Breast epithelium (tissue), 4 donors: ENCODE measurements at places on chromosomes 1 and 21. TPM values are rescaled to one million over a fixed set of nuclear protein-coding genes. Genes with fewer than 3 reads are reported as not detected.

- no peak for DNase-seq
These were observed 16.6 kb upstream of the EYA3 start for GRCh38 chr1:28104866-28105467.

DNA sequence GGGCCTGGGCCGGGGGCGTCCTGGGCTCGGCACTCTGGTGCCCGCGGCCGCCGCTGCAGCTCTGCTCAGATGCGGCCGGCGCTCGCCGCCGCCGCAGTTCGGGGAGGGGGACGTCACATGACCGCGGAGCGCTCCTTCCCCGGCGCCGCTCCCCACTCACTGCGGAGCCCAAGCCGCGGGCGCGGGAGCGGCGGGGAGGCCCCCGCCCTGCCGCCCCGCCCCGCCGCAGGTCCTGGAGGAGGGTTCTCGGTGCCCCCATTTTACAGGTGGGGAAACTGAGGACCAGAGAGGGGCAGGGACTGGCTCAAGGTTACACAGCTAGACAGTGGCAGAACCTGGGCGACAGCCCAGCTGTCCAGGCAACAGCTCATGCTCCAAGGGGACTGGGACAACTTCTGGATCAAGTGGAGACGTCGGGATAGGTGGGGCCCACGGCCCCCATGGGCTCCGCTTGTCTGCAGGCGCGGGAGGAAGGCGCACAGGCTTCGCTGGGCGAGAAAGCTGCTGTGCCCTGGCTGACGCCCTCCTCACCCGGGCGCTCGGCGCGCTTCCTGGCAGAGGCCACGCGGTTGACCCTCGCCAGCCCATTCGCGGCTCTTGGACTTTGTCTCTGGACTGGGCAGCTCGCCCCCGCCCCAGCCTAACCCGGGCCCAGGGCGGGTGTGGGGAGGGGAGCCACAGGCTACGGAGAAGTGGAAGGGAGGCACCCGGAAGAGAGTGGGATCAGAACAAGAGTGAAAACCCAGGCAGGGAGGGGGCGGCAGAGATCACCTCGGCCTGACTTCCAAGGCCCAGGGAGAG, at the start of gene RAP1GAP:
Gene RAP1GAP, minus strand, starts transcription at position 100 of the 801 bp plus-strand sequence. CDS start 49,325 bp downstream, outside the sequence.
- DNase-seq, result no peak

OR2T11 gene
- not detected for total RNA-seq

GRCh38 chr1:43309405-43310025, 8.7 kb downstream of the TIE1 start:
- no peak for DNase-seq

INSRR gene
- not detected for total RNA-seq

SLC6A17 gene
- total RNA-seq, result 0.29 TPM

- no peak for DNase-seq
These were observed 7.9 kb downstream of the ADAMTSL4 start for GRCh38 chr1:150557065-150557600.

DNA sequence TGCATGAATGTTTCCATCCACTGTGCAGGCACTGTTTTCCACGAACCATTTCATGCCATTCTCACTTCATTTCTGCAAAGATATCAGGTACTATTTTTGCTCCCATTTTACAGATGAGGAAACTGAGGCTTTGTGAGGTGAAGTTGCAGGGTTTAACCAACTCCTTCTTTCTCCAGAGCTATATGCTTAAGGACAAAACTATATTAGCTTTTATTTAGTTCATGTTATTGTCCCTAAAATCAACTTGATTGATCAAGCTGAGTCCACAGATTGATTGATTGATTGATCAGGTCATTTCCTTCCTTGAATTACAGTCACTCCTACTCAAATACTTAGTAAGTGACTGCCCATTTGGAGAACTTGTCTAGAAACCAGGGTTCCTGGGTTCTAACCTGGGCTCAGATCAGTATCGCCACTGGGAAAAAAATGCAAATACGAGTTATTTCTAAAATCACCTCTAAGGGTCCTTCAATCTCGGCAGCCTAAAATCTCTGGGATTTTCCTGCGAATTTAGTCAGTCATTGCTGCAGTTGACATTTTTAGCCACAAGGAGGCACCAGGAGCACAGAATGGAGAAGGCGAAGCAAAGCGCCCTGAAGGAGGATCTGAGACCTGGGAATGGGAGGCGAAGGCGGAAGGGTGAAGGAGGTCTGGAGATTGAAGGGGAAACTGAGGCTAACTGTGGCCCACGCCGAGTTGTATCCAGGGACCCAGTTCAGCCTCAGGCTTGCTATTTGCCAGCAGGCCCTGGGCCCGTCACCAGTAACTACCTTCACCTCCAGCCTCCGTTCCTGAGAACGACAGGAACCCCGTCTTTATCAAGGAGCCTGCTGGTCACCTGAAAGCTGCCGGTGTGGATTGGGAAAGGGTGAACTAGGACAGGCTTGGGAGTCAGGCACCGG, 14.3 kb upstream of the MUL1 start:
- DNase-seq, result peak; percentile 72

LRRC38 gene
- total RNA-seq, result not detected

DNA sequence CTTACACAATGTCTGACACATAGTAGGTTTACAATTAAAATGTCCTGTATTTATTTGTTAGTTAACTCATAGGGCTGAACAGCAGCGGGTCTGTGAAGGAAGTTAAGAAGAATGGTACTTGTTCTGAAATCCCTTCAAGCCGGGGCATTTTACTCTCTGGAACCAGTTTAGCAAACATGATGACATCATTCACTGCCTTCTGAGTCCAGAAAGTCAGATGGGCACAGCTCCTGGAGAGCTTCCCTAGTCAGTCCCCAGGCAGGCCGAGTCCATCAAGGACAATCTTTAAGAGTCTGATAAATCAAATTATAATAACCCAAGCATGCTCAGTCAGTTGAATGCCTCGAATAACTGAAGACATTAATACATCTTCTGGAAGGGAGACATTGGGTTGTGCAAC, 125.4 kb upstream of the DAB1 start:
- no peak for DNase-seq

DNA sequence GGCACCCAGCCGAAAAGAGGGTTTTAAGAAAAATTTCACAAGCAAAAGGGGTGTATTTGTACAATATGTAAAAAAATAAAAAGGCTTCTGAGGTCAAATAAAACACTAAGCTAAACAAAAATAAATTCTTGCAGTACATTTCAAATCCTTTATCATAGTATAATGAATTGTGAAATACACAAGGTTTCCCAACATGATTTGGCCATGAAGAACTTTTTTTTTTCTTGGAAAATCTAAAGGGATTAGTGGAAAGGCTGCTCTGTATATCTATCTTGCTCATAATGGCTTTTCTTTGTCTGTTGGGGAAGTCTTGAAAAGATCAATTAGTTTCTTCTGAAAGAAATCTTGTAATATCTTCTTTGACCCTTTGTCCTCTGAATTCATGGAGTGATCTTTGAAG, 593.4 kb downstream of the PLPP3 start:
- DNase-seq, result no peak

- no peak for DNase-seq
These were observed 91.7 kb downstream of the WDR4 start for GRCh38 chr21:42787613-42788012.

DNA sequence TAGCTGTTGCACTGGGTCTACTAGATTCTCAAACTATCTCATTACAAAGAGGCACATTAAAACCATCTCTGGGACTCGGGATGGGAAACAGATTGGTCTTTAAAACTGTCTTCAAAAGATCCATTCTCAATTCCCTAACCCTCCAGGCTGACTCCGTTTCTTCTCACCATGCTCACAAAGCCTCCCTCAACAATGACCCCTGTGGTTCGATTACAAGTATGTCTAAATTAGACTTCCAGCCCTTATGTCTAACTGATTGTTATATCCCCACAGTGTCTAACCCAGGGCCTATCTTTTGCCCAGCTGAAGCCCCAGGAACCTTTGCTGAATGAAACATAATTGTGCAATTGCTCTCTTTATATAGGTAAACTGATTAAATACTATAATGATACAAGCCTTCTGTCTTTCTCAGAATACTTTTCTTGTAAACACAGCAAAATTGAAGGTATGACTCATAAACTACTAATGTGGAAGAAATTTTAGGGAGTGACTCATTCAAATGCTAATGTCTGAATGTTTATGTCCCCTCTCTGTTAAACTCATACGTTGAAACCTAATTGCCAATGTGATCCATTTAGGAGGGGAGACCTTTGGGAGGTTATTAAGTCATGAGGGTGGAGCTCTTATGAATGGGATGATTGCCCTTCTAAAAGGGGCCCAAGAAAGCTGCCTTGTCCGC, 65.6 kb upstream of the DAB1 start:
- no peak for DNase-seq

DNA sequence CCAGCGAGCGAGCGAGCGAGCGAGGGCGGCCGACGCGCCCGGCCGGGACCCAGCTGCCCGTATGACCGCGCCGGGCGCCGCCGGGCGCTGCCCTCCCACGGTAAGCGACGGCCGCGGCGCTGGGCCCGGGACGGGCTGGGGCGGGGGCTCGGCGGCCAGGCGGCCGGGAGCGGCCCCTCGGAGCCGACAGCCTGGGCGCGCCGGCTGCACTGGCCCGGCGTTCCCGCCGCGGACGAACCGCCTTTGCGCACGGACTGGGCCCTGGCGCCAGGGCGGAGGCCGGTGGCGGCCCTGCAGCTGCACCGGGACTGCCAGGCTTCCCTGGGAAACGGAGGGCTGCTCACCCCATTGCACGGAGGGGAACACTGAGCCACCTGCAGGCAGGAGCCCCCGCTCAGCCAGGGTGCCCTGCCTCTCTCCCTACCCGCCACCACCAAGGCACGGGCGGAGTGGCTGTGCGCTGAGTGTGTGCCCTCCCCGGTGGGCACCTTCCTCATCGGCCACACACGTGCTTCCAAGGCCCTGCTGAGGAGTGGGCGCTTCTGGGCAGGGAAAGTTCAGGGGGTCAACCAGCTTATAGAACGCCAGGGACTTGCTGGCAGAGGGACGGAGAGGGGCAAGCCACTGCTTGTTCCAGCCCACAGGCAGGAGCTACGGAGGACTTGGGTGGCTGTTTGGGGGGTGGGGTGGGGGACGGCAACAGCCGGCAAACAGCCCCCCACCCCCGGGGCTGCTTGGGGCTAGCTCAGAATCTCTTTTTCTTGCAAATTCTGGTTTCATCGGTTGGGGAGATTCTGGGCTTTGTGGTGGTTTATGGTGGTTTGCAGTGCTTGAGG, 532 bp downstream of the CSF1 start:
- no peak for DNase-seq

- DNase-seq, result no peak
These were observed 143.9 kb downstream of the KAZN start for GRCh38 chr1:14742181-14742980.

- no peak for DNase-seq
These were observed 20.6 kb upstream of the SELP start for GRCh38 chr1:169650551-169650950.

TSACC gene
- not detected for total RNA-seq

GRCh38 chr21:22200378-22201092, 1202.3 kb downstream of the NCAM2 start:
- DNase-seq, result no peak

DNA sequence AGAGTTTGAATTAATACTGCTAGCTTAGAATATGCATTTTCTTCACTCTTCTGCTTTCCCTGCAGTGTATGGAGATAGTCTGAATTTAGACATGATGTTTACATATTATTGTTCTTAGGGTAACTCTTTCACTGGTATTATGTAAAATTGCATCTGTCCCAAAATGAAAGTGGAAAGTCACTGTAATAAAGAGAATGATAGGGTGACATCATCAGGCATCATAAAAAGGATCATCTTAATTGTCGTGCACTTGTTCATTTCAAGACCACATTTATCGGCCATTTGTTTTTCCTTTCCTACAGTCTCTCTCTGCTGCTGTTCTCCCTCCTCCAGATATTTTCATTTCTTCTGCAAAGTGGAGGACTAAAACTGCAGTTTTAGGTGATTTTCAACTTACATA, 61.9 kb upstream of the ZNF281 start:
- no peak for DNase-seq

GRCh38 chr1:63545780-63546179, 22.5 kb downstream of the EFCAB7 start:
- no peak for DNase-seq

DNA sequence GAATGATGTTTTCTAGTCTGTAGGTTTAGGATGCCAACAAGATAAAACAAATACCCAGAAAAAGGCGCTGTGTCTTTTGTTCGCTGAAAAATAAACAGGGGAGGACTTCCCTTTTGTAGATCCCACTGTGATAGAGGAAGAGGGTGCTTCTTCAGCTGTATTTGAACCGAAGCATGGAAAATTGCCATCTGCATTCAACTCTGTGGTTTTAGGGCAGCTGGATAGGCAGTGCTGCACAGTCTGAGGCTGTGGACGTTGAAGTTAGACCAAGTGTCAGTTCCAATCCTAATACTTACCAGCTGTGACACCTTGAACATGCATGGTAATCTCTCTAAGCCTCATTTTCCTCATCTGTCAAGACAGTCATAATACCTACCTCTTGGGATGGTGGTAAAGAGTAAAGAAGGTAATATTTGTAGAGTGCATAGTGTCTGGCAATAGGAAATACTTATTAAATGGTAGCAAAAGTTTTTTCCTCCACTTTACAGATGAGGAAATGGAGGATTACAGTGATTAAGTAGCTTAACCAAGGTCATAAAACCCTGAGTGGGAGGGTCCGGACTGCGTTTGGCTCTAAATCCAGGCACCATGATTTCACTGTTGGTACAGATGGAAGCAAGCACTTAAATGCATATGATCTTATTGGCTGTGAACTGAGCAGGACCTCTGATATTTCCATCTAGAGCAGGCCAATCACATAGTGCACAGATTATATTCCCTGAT, 48.5 kb downstream of the UTP25 start:
- no peak for DNase-seq

DNA sequence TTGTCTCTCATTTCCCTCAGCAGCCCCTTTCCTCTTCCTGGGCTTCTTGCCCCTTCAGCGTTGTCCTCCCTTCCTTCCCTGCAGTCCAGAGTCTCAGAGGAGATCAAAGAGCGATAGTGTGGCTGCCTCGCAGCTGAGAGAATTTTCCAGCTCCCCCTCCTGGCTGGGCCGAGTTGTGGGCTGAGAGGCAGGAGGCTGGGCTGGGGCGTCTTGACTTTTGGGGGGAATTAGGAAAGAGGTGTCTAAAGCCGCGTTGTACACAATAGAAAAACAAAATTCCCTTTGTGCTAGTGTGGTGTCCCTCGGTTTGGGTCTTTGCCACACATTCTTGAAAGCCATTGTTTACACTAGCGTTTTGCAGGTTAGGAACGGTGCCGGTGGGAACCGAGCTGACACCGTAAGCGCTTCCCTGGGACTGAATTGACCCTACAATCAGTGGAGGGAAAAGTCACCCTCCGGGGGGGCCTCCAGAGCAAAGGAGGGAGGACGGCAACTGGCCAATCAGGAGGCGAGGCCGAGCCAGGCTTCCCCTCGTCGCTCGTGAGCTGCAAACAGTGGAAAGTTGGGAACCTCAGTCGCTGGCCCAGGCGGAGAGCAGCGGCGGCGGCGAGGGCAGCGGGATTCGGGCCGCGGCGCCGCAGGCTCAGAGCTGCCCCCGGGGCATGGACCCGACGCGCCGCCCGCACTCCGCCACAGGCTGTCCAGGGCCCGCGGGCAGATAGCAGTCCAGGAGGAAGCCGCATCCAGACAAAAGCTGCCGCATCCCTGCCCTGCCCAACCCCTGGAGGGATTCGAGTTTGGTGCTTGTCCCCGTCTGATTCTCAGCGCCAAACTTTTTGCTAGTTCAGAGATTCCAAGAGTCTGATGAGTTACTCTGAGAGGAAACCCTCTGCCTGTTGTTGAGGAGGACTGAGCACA, at the start of gene HMCN1:
Gene HMCN1, plus strand, starts transcription at position 574 of the 918 bp plus-strand sequence. CDS start 389 bp downstream, outside the sequence.
- peak; percentile 63 for DNase-seq

HEYL gene
- 2.1 TPM for total RNA-seq
